Thoracic aorta (tissue), 2 donors: ENCODE measurements at places on chromosomes 5 and 9. TPM values are rescaled to one million over a fixed set of nuclear protein-coding genes. Genes with fewer than 3 reads are reported as not detected.

POU4F3 gene
- not detected for total RNA-seq

AP3S1 gene
- total RNA-seq: 83.7 TPM

DNA sequence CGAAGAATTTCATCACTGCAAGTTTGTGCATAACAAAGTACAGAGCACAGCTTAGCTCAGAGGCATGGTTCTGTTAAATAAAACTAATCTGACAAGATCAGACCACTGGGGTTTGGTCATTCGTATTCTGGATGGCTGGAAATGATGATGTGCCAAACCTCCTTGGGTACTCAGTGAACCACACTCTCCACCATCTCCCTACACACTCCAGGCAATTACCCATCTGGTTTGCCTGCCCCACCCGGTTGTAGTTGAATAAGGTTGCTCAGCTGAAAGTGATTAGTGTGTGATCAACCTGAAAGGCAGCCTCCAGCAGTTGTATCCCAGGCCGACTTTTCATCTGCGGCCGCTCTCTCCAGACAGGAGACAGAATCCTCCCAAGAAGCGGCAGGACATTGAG is 371.4 kb downstream of the TLE1 start:
- no peak for DNase-seq

SLC27A6 gene
- not detected for total RNA-seq

DNA sequence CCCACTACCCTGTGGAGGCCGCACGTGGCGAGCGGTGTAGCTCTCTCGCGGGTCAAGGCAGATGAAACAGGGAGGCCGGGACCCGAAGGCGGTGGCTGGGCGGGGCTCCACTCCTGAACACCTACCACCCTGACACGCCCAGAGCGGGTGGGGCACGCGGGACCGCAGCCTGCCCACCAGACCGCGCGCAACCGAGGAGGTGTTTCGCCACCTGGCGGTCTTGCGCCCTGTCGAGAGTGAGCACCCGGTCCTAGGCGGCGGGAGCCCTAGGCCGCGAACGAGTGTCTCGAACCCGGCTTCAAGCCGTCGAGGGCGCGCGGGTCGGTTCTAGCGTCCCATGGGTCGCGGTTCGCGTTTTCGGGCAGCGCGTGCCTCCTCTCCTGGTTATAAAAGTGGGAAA is 2.2 kb upstream of the EXOSC3 start:
- DNase-seq: no peak

LCN12 gene
- total RNA-seq: not detected
